Activated T-helper 17 cell treated with anti-CD3 and anti-CD28 coated beads, Interleukin-2, amount 50 U/mL, for 72 hours (primary cell): ENCODE measurements at places on chromosomes 3 and 15.

DNA sequence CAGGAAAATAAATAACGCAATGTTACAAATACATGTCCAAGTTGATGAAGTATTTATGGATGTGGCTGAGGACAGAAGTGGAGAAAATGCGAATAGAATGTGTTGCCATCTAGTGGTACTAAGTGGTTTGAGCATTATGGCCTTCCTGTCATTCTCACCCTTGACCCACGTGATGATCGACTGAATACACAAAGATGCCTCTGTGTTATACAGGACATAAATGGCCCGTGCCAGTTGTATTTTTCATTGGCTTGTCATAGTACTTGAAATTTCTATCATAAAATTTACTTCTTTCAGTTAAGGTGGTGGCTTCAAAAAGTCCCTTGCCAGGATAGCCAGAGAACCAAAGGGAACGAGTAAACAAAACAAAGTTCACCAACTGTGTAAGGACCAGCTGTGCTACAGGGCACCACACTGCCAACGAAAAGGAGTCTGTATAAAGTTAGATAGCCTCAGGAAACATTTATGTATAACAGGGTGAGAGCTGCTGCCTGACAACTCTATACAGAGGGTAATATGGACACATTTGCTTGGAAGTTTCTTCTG lies 103.7 kb downstream of the MYH15 start:
- peak; percentile 85 for ATAC-seq

DNA sequence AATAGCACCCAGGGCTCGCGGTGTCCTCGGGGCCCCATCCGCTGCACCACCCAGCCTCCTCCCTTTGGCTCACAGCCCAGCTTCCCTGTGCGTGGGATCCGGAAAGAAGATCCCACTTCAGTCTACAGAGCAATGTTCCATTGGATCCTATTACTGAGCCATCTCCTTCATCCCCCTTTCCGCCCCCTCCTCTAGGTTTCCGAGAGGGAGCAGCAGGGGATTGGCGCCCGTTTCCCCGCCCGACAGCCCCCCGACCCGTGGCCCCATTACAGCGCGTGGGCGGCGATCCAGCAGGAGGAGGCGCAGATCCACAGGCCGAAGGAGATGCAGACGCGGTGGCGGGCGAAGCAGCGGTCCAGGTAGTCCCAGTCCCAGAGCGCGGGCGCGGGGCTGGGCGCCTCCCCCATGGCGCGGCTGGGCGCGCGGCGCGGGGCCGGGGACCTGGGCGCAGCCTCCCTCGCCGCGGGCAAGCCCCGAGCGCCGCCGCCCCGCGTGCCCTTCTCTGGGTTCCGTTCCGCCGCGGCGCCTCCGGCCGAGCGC lies 340 bp downstream of the TMEM44 start:
- ATAC-seq = peak; percentile 71

GRCh38 chr15:40346579-40347558 lies 4.0 kb upstream of the PHGR1 start:
- ATAC-seq = no peak

DNA sequence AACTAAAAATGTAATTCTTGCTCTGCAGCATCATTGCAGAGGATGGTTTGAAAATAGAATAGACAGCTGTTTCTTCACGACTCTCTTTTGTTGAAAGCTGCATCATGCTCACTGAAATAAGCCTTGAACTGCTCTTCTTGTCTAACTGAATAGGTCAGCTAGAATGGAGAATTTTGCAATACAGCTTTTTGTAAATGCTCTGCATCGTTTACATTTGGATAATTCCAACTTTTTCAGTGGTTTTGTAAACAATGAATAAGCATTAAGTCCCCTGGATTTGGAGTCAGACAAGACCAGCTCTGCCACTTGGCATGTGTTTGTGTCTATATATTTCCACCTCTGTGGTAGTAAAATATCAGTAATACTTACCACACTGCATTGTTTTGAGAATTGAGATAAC lies 95.2 kb downstream of the PLSCR2 start:
- no peak for ATAC-seq

GRCh38 chr15:42171795-42172194 lies 15.4 kb upstream of the PLA2G4F start:
- no peak for ATAC-seq

- peak; percentile 86 for ATAC-seq
These were observed 26.9 kb downstream of the STOML1 start for GRCh38 chr15:73965094-73965757.

DNA sequence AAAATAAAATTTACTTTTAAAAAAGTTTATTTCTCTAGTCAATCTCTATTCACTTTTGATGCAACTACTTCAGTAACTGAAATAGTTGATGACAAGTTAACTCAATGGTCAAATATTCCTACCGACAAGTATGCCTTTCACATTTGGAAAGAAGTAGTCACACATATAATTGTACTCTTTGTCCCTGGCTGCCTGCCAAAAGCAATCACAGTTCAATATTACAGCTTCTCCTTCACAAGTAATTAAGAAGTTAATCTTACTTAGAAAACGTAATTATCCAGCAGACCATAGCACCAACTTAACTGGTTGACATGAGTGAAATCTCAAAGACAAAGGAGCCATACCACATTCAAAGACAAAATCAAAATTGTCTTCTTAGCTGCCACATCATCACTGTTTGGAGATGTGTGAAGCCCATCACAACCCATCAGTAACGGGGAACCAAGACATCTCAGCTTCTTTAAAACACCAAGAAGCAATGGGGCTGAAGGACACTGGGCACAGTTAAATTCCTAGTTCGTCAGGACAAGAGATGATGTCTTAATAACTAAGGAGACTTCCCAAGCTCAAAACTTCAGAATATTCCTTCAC lies 86.1 kb downstream of the PLCH1 start:
- no peak for ATAC-seq

- ATAC-seq = no peak
These were observed at the start of gene MKRN3 for GRCh38 chr15:23565395-23566070. Gene MKRN3 (plus strand): TSS chr15:23565674. CDS start chr15:23565783, 109 bp downstream.

GRCh38 chr15:65762914-65763787 lies 28.9 kb downstream of the DENND4A start:
- ATAC-seq = peak; percentile 27

DNA sequence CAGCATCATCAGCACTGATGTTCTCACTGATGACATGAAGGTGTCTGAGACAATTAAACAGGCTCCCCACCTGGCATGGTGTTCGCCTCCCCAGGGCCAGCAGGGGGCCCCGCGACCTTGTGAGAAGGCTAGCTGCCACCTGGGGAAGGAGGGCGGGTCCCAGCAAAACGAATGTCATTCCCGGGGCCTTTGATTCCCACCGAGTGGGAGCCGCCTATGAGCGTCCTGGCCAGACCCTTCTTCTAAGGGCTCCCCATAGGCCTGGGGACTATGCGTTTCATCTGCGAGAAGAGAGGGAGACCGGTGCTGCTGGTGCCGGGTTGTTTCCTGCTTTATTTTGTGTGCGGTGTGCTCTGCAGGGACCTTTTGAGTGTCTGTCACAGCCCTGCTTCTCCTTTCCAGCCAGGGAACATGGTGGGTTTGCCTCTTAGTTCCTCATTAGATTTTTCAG lies 20.5 kb upstream of the MINDY4B start:
- peak; percentile 82 for ATAC-seq

DNA sequence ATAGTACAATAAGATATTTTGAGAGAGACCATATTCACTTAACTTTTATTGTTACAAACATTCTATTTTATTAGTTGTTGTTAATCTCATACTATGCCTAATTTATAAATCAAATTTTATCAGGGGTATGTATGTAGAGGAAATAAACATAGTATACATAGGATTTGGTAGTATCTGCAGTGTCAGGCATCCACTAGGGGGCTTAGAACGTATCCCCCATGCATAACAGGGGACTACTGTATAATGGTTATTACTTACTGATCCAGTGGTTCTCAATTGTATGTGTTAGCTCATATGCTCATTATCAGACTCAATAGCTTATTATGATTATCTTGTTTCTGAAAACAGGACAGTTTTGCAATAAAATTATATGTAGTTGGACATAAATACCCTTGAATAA lies 27.6 kb downstream of the CMC1 start:
- ATAC-seq = no peak
